ENCODE measurements at places on chromosomes 13 and 19. TPM values are rescaled to one million over a fixed set of nuclear protein-coding genes. Genes with fewer than 3 reads are reported as not detected.

Gene S1PR2
- total RNA-seq, result 1.2 TPM

Gene C13orf42
- total RNA-seq, result not detected

Gene ARRDC5
- total RNA-seq, result not detected

Gene ZIK1
- total RNA-seq, result not detected

Gene KLK4
- total RNA-seq, result not detected

Gene NLRP9
- not detected for total RNA-seq

Gene GNA15
- total RNA-seq, result not detected

Gene TTYH1
- total RNA-seq, result not detected

Gene ALDH16A1
- total RNA-seq, result 13.6 TPM

Gene DACT3
- 0.25 TPM for total RNA-seq

Gene SLC25A42
- 0.34 TPM for total RNA-seq

Gene ADPRHL1
- 15.9 TPM for total RNA-seq

Gene ZNF136
- 2.5 TPM for total RNA-seq

Gene CRB3
- total RNA-seq, result 5.0 TPM

Gene KLK2
- not detected for total RNA-seq

Gene ARHGEF7
- total RNA-seq, result 19.5 TPM

Gene ELANE
- not detected for total RNA-seq

Gene AP1M2
- total RNA-seq, result 60.3 TPM

Gene NALCN
- 4.1 TPM for total RNA-seq

Gene SSC5D
- total RNA-seq, result 1.2 TPM

Gene ZNF878
- not detected for total RNA-seq

Gene TGFB1
- total RNA-seq, result 161 TPM

Gene CATSPERD
- not detected for total RNA-seq

Gene ATP1A3
- total RNA-seq, result 5.7 TPM

Gene CACNG8
- total RNA-seq, result 1.1 TPM

Gene LRP3
- 50.5 TPM for total RNA-seq

Gene PRR12
- total RNA-seq, result 24.2 TPM

Gene COL4A2
- total RNA-seq, result 161 TPM

Gene ZNF439
- not detected for total RNA-seq

Gene APOC4
- total RNA-seq, result not detected

Gene SRRM5
- total RNA-seq, result 0.84 TPM

Gene S1PR5
- 2.2 TPM for total RNA-seq

Gene CCDC70
- total RNA-seq, result 0.14 TPM

Gene ZNF701
- 0.18 TPM for total RNA-seq

Gene PPP1R15A
- 116 TPM for total RNA-seq

Gene OR7C1
- not detected for total RNA-seq

Gene ZNF575
- 1.9 TPM for total RNA-seq

Gene OVOL3
- total RNA-seq, result not detected

Gene ZNF730
- total RNA-seq, result not detected

Gene CRX
- not detected for total RNA-seq

Gene DCLK1
- 1.0 TPM for total RNA-seq

Gene CYP4F2
- total RNA-seq, result not detected

Gene FOXA3
- total RNA-seq, result 1.1 TPM

Gene AMER2
- total RNA-seq, result not detected

Gene C1QTNF9B
- total RNA-seq, result not detected

Gene APOC1
- total RNA-seq, result 131 TPM

Gene CARM1
- 44.8 TPM for total RNA-seq

Gene CRLF1
- 4.1 TPM for total RNA-seq

Gene ZNF135
- total RNA-seq, result not detected

All from A549 treated with RU486 at 1 μM for 4 hours (cell line).